ENCODE measurements at places on chromosomes 2 and 18.

DNA sequence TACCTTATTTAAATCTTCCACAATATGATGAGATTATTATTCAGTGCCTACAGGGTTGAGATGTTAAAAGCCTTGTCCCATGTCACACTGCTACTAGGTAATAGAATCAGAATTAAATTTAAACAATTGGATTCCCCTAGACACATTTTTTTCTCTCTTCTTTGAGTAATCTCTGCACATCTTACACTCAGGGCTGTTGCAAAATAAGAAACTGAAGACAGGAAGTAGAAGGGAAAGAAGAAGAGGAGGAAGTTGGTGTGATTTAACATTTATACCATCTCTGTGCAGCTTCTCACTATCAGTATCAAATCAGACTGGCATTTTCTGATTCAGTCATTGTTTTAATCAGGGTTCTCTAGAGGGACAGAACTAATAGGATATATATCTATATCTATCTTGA, 677.6 kb downstream of the IRS1 start:
- DNase-seq: no peak

DNA sequence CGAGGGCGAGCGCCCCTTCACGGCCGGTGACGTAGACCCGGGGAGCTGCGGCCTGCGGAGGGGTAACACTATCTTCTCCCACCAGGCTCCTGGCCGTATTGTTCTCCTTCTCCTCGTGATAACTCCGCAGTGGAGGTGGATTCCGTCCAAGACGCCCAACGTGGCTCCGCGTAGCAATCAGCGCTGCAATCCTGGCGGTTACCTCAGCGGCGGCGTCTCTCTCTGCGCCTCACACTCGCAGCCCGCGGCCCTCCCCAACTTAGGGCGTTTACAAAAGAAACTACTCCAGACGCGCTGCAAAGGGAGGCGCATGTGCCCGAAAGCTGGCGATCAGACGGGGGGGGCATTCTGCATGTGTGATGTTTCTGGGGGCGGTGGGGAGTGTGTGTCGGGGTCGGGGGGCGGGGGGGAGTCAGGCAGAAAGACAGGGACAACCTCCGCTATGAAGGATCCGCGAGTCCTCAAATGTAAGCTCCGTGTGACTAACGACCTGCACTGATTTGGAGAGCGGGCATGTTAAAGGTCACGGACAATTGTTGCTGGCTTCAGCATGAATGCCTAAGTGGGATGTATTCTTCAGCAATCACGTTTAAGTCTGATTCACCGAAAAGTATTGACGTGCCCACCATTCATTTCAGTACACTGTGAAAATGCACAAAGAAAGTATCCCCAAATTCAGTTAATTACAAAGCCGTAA, 1.3 kb upstream of the ZNF516 start:
- DNase-seq: peak; percentile 83

DNA sequence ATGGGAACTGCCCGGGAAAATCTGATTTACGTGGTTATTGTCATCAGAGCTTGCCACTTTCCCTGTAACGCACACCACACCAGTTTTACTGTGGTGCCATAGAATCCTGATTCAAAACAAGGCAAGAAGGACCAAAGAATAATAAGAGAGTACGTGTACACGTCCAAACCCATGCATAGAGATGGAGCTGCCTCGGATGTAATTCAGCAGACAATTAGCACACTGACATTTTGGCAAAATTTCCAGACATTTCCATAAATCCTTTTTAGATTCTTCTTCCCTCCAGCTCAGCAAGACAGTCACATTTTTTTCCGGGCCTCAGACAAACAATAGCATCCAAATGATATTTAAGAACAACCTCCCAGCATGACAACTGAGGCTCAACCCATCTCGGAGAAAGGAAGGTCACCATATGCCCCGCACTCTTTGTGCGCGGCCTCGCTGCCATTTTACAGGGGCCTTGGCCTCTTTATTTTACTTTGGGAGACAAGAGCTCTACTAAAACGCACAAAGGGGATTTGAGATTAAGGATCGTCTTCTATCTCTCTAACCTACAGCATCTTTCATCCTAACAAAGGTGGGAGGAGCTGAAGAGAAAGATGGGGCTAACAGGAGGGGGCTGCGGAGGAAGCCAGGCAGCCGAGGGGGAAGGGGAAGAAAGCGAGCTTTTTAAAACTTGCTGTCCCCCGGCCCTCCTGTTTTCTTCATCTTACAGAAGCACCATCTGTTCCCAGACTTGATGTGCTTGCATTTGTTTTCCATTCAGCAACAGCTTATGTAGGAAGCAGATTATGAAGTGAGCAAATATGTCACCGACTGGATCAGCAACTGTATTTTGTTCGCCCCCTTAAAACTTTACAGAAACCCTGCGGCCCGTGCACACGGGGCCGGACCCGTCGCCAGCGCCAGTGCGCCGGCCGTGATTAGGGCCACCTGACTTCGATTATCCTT, 61.0 kb downstream of the CDCA7 start:
- DNase-seq: no peak

DNA sequence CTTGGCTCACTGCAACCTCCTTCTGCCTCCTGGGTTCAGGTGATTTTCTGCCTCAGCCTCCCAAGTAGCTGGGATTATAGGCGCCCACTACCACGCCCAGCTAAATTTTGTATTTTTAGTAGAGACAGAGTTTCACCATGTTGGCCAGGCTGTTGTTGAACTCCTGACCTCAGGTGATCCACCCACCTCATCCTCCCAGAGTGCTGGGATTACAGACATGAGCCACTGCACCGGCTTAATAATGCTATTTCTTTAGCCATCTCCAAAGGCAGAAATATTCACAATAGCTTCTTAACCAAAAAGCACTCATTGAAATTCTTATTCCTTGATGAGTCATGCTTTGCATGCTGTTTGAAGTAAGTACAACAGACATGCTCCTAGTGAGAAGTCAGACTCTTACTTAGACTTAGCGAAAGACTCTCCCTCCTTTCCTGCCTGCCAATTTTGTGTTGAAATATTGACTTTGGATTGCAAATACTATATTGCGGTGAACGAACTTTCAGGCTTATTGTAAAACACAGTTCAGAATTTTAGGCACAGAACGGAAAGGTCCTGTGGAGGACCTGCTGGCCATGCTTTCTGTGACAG, 4.4 kb downstream of the ACTR3 start:
- no peak for DNase-seq

DNA sequence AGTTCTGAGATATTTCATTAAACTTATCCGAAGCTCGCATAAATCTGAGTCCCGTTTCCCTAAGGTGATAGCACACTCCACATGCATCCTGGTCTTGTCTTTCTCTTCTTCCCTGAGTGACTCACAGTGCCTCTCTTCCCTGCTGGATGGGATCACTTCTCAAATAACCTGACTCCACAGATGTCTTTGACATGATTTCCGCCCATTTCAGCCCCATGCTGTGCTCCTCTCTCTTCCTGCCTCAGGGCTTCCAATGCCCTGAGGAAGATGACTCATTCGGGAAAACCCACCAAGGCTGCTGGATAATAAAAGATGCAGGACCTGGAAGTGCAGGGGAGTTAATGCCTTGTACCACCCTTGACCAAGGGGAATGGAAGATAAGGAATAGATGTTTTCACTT, 441.7 kb upstream of the SOX11 start:
- DNase-seq: no peak

- no peak for DNase-seq
These were observed 63.5 kb downstream of the COL5A2 start for GRCh38 chr2:189116087-189116486.

GRCh38 chr2:172817411-172817810, 81.8 kb downstream of the RAPGEF4 start:
- DNase-seq: no peak

GRCh38 chr2:134212746-134213145, 41.1 kb upstream of the MGAT5 start:
- no peak for DNase-seq

DNA sequence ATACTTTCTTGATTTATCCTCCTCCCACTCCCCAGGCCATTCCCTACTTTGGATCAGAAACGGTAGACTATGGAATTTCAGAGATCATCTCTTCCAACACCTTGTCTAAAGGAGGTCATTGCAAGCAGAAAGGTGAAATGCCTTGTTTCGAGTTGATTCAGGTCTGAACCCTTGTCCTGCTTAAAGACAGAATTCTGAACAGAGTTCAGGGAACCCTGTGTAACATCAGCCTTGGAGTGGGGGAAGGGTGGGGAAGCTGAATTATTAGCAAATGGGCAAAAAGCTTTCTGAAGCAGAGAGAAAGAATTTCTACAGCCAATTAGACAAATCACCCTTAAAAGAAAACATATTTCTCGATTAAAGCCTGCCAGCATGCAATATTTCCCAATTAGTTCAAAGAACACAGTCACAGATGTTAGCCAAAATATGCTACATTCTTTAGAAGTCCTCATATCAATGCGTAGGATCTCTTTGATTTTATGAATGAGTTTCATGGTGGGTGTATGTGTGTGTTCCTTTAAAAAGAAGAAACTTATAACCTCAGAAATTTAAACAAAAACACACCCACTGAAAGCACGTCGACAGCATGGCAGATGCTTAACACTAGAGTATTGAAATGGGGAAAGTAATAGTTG, 353.1 kb downstream of the RND3 start:
- DNase-seq: no peak

GRCh38 chr18:63062246-63062645, 257.3 kb downstream of the BCL2 start:
- DNase-seq: no peak

DNA sequence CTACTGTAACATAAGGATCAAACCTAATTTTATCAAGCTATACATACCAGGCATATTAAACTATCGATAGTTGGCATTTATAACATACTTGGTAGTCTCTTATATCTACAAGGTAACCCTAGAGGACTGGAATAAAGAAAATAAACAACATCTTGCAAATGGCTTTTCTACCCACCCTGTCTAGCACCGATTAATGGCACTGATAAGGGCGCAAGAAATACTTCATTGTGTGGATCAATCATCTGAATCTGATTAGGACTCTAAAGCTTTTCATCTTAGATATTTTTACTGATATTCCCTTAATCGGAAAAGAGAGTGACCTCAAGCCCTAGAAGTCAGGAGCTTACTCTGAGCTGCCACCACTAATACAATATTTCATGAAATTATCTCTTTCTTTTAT, 1461.7 kb upstream of the PIK3C3 start:
- no peak for DNase-seq

GRCh38 chr2:25981596-25982272, 563 bp downstream of the KIF3C start:
- no peak for DNase-seq

DNA sequence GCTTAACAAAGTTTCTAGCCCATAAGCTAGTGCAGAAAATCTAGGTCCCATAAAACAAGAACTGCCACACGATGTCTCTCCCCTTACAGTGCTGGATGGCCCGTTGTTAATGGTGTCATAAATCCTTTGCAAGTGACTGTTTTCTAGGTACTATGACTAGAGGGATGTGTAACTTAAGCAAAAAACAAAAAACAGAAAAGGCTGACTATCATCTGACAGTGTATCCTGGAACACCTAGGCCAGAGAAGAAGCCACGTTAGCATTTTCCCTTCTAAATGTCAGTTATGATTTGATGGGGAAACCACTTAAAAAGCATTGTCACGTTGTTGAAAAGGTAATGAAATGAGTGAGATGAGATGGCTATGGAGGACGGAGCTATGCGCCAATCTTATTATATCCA, 2.4 kb downstream of the CASP8 start:
- no peak for DNase-seq

- DNase-seq: peak; percentile 65
These were observed 209.9 kb downstream of the TFCP2L1 start for GRCh38 chr2:121075006-121075551.

All from right forelimb (tissue), 1 donor.